Activated naive CD8-positive, alpha-beta T cell treated with anti-CD3 and anti-CD28 coated beads for 36 hours (primary cell): ENCODE measurements at places on chromosomes 6 and 20. TPM values are rescaled to one million over a fixed set of nuclear protein-coding genes. Genes with fewer than 3 reads are reported as not detected.

DNA sequence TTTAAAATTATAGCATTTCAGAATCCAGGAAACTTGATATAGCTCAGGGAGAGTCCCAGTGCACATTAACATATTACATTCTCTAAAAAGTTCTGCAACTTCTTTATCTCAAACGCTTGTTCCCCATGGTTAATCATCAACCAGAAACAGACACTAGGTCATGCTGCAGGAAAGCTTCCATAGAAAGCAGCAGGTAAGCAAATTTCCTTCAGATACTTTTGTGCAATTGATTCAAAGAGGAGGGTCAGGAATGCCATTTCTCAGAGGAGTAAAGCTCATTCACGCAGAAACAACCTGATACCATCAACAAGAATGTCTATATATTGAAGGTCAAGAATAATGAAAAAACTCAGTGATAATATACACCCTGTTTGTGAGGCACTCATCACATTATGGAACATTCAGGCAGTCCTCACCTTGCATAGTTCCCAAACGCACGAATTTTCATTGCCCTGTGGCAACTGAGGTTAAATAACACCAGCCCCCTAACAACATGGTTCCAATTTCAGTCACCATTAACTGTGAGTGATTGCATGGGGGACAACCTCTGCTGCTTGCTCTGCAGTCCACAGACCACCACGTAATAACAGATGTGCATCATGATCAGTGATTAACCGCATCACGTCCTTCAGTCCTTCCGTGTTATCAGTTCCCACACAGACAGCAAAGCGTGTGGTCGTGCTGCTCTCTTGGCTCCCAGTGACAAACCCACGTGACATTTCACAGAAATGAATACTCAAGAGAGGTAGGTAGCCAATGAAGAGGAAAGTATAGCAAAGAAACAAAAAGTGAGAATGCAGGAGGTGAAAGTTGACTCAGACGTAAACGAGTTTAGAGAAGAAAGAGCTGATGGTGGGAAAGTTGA lies 95.7 kb downstream of the LY86 start:
- peak overlapping the region; percentile 66 for H3K27ac ChIP-seq
- no peaks in the 10 kb centered on the region for H3K27me3 ChIP-seq
- no peak overlapping the region for H3K4me3 ChIP-seq
- H3K36me3 ChIP-seq: no peaks in the 10 kb centered on the region
- peak; percentile 43 for DNase-seq

- no peak for DNase-seq
- H3K4me1 ChIP-seq: no peaks in the 10 kb centered on the region
- no peaks in the 10 kb centered on the region for H3K27me3 ChIP-seq
- H3K36me3 ChIP-seq: peaks cover 12% of the 10 kb centered on the region
Measured at GRCh38 chr20:62203378-62204030, 16.6 kb downstream of the HRH3 start.

C6orf141 gene
- 0.28 TPM for total RNA-seq

OR2B6 gene
- not detected for total RNA-seq
